ENCODE measurements at places on chromosomes 2 and 18.

DNA sequence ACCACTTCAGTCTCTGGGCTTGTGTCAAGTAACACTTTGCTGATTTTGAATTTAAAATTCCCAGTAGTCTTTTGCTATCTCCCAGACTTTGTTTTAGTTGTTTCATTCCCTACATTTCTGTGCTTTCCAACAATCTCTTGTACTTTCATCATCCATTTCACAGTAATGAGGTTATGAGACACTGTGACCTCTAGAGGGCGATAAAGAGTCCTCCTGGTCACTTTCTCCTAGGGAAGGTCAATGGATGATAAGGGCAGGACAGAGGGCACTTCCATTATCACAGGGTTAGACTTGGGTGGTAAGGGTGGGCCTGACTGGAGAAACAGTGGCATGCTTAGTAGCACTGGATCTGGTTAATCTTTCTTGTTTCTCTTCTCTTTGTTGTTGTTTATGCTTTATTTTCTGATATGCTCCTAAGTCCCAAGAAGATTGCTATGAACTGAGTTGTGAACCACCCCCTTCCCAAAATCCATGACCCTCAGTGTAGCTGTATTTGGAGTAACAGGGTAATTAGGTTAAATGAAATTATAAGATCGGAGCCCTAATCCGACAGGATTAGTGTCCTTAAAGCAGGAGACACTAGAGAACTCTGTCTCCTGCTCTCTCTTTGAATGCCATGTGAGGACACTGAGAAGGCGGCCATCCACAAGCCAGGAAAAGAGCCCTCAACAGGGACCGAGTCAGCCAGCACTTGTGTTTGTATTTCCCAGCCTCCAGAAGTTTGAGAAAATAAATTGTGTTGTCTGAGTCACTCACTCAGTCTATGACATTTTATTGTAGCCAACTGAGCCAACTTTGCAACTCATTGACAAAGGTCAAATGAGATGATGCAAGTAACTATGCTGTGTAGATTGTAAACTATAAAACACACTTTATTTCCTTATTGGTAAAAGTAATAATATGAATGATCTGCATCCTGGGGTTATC, 779.2 kb downstream of the CNTNAP5 start:
- no peak for DNase-seq

- no peak for DNase-seq
Measured at GRCh38 chr18:53947092-53947640, 277.3 kb downstream of the MBD2 start.

GRCh38 chr2:172313715-172314341, 113.6 kb upstream of the ITGA6 start:
- no peak for DNase-seq

DNA sequence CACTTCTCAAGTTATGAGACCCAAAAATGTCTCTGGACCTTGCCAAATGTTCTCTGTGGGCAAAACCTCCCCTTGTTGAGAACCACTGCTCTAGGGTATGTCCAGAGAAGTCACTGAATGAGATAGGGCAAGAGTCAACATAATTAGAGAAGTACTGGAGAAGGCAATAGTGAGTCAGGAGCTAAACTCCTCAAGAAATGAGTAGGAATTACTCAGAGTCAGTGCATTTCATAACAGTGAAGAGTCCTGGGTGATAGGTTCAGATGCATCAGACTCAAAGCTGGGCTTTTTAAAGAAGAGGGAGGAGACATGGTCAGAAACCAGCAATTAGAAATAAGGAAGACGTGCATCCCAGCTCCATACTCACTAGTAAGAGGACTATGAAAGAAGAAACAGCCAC, 38.6 kb upstream of the IHH start:
- no peak for DNase-seq

DNA sequence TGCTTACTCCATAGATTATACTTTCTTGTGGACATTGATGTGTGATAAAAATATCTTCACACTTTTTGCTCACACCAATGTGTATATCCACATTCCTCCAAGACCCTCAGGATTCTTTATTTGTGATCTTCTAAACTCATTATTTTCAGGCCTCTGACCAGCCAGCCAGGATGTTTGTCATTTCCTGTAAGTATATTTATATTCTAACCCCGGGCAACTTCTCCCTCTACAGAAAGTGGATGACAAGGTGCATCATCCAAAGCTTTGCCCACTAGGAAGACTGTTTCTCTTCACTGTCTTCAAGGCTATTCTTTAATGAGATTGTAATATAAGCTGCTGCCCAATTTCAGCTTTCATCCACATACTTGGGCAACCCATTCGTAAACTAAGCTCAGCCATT, 3.6 kb upstream of the CWC22 start:
- no peak for DNase-seq

DNA sequence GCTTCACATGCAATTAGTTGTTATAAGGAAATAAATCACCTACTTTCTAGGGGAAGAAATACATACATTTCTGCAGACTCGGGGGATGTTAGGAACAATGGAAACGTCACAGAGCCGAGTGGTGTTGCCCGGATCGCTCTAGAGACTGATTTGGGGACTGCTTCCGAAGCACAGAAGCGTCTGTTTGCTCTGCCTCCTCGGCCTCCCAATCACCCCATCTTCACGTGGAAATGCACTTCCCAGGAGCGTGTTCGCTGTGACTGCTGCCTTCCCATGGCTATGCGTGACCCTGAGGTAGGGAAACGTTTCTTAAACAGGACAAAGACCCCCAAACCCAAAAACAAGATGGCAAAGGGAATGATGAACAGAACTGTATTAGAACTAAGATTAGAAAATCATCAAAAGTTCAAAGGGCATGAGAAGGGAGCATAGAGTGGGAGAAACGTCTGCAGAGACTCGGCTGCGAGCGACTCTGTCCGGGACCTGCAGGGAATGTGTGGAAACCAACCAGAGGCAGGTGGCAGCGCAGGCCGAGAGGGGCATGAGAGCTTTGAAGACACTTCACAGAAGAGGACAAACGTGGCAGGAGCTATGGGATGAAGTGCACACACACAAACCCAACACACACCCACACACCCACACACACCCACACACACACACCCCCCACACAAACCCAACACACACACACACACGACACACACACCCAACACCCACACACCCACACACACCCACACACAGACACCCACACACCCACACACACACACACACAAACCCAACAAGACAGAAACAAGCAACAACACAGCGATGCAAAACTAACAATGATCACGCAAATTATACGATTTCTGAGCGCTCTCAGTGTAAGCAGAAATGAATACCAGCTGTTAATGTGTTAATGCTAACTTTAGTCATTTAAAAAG, 41.3 kb downstream of the RTP5 start:
- no peak for DNase-seq

DNA sequence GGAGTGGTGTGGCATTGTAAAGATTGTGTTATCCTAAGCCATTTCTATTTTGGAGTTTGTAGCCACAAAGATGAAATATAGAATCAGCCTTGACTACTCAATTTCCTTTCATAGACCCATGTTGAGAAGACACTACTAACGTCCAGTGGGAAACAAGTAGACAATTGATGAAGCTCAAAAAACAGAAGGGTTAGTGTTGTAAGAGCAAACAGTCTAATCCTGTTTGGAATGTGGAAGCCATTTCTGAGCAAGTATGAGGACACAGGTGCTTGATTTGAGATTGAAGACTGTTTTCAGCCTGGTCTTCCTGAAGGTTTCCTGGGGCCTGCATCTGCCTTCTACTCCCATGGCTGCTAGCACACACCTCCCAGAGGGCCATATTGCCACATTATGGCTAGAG, 29.1 kb downstream of the B3GNT2 start:
- DNase-seq = no peak

DNA sequence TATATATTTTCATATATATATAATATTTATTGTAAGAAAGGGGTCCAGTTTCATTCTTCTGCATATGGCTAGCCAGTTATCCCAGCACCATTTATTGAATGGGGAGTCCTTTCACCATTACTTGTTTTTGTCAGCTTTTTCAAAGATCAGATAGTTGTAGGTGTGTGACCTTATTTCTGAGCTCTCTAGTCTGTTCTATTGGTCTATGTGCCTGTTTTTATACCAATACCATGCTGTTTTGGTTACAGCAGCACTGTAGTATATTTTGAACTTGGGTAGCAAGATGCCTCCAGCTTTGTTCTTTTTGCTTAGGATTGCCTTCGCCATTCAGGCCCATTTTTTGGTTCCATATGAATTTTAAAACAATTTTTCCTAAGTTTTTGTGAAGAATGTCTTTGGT, 320.1 kb downstream of the CDH2 start:
- DNase-seq = no peak

Data from activated CD8-positive, alpha-beta memory T cell treated with anti-CD3 and anti-CD28 coated beads for 1 hour (primary cell).